ENCODE measurements at places on chromosomes 1 and 21.

DNA sequence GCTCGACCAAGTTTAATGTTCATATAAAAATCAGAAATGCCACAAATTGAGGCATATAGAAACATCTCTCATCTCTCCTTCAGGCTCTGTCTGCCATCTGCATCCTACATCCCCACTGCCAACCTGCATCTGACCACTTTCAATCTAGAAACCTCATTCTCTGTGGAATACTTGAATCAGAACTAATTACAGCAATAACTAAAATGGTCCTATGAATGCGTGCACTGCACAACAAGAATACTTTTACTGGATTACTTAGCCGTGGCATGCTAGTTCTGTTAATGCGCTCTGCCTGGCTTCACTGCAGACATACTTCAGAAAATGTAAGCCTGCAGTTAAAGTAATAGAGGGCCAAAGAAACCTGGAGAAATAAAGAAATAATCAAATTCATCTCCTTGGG is 89.8 kb upstream of the NR5A2 start:
- no peak for DNase-seq

- peak; percentile 41 for DNase-seq
Measured at GRCh38 chr1:193104502-193104906, 710 bp downstream of the GLRX2 start.

DNA sequence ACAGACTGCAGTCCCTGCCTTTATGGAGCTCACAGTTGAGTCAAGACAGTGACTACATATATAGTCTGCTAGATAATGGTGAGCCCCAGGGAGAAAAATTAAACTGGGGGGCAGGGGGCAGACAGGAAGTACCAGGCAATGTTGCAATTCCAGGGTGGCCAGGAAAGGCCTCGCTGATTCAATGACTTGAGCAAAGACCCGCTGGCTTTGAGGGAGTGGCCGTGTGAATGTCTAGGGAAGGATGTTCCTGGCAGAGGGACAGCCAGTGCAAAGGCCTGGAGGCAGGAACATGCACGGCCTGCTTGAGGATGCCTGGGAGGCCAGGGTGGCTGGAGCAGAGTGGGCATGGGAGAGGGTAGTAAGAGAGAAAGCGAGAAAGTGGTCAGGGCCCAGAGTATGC is 23.0 kb upstream of the EPHA8 start:
- no peak for DNase-seq

GRCh38 chr1:225654688-225655508 is 2.0 kb upstream of the ENAH start:
- DNase-seq: no peak

- no peak for DNase-seq
Measured at GRCh38 chr1:187622545-187622944, 793.8 kb downstream of the PLA2G4A start.

- no peak for DNase-seq
Measured at GRCh38 chr1:202831906-202832305, 21.2 kb downstream of the PCAT6 start.

DNA sequence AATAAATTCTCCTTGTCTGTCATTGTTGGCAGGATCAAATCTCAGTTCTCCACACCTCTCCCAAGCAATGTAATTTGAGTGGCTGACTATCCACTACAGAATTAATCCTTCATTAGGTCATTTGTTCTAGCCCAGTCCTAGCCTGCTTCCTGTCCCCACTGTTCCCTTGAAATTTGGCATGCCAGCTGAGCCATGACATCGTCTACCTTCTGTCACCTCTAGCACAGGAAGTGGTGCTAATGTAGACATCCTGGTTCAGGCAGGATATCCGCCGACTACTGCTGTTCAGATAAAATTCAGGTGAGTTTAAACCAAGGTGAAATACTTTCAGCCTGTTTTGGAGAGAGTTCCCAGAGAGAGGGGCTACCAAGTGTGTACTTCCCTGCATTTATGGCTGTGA is 5.9 kb downstream of the CHRM3 start:
- DNase-seq: no peak

DNA sequence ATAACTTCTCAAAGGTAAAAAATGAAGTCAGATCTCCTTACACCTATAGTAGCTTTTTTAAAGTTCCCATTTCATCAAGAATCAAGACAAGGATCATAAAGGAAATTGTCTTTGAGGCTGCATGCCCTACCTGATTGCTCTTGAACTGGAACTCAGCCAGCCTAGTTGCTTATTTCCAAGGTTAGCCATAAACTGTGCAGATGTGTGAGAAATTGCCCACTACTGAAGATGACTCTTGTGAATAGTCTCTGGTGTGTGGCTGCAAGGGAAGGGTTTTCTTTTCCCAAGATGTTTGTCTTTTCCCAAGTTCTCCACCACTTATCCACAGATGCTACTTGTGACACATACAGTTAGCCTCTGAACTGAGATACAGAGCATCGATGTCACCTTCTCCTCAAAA is 81.7 kb upstream of the DUSP10 start:
- no peak for DNase-seq

All from hepatic stellate cell (primary cell).